Cortex of kidney (tissue), 1 donor: ENCODE measurements at places on chromosomes 12 and 14.

DNA sequence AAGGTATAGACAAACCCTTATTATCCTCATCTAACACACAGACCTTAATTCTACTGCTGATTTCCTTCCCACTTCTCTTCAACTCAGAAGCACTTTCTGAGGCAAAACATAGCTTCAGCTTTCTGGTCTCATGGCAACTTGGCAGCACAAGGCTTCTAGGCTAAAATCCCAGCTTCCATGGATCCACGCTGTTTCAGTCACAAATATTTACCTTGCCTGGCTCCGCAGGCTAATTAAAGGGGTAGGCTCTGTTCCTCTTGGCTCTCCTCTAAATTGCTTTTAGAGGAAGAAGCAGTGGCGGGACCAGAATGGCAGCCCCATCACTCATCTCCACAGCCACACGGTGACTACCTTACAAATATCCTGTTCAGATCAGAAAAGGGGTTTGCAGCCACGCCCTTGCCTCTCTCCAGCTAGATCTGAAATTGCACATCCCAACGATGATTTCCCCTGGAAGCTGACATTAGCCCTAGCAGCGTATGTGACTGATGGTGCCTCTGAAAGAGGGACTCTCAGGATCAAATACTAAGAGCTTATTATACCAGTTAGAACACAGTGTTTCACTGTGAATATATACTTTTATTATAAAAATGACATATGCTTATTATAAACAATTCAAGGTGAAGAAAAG is 221.5 kb upstream of the NUDT4 start:
- DNase-seq = no peak

DNA sequence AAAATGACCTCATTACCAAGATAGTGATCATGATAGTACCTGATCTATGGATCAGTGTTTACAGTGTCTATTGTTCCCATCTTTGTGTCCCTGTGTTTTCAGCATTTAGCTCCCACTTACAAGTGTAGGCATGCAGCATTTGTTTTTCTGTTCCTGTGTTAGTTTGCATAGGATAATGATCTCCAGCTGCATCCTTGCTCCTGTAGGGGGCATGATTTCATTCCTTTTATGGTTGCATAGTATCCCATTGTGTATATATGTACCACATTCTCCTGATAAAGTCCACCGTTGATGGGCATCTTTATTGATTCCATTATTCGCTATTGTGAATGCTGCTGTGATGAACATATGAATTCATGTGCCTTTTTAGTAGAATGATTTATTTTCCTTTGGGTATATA is 215.4 kb upstream of the NAV3 start:
- no peak for DNase-seq

DNA sequence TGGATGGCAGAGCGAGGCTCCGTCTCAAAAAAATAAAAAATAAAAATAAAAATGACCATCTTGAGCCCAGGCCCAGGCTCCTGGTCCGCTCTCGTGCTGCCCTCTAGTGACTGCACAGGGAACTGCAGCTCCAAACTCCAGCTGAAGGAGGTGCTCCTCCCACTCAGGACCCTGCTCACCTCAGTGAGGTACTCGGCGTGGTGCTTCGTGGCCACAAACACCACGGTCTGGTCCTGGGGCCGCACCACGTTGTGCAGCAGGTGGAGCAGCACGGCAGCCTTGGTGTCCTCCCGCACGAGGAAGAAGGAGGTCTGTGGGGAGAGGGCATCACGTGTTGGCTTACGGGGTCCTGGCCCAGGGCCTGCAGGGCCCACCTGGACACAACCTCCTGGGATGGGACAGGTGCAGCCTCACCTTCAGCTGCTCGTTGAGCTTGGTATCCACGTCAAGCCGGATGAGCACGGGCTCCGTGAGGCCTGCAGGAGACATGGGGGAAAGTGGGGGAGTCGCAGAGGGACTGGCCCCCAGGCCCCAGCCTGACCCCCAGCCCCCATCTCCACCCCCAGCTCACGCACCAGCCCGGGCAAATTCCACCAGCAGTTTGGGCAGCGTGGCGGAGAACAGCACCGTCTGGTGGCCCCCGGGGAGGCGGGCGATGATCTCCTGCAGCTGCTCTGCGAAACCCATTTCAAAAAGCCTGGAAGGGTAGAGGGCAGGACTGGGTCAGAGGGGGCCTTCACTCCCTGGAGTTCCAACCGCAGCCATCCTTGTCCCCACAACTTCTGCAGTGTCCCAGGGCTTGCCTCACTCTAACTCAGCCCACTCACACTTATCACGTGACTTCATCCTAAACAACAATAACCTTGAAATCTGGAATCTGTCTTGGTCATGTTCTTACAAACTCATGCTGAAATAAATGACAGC is 10.6 kb downstream of the DDX54 start:
- DNase-seq = no peak

DNA sequence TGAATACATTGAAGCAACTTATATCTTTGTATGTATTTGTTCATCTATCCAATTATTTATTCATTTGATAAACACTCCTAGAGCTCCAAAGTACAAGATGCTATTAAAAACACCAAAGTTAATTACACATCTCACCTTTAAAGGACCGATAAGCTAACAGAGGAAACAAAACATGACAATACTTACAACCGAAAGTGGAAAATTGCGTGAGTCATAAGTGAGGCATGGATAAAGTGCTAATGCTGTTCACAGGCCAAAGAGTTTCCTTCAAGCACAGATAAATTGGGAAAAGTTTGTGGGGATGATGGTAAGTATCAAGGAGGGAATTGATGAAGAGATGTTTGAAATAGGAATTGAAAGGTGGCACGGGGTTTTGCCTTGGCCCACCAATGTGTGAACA is 172.8 kb upstream of the KITLG start:
- DNase-seq = no peak

GRCh38 chr14:78983126-78983525 is 813.0 kb downstream of the NRXN3 start:
- no peak for DNase-seq

DNA sequence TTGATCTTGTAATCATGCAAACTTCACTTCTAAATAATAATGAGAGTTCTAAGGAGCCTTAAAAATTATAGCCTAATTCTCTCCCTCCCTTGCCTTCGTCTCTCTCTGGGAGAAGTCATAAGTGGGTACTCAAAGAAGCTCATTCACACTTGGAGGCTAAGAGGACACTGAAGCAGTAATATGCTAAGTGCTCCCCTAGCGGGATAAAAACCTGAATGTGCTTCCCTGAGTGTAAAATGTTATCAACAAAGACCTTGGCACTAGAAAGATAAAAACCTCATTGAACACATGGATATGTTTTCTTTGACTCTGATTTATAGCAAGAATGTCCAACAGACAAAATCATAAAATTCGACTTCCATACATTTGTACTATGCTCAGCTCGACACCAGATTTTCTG is 337.9 kb upstream of the NOVA1 start:
- no peak for DNase-seq

- DNase-seq = no peak
Measured at GRCh38 chr12:28698553-28698952, 450.5 kb upstream of the FAR2 start.

DNA sequence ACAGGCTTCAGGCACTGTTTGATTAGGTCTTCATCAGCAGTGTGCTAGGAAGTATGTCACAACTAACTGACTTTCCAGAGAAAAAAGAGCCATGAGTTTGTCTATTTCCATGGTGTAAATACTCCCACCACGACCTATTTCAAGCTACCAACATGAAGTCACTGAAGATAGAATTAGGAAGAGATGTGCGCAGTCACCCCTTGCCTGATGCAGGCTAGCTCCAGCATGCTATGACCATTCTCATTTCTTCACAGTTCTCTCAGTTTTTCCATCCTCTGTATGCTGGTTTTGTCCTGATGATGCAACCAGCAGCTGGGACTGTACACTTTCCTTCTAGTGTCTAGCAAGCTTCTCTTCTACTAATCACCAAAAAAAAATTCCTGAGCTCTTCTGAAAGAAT is 191.6 kb upstream of the NUDT4 start:
- DNase-seq = no peak

GRCh38 chr12:112362310-112362709 is 19.9 kb downstream of the HECTD4 start:
- DNase-seq = no peak

DNA sequence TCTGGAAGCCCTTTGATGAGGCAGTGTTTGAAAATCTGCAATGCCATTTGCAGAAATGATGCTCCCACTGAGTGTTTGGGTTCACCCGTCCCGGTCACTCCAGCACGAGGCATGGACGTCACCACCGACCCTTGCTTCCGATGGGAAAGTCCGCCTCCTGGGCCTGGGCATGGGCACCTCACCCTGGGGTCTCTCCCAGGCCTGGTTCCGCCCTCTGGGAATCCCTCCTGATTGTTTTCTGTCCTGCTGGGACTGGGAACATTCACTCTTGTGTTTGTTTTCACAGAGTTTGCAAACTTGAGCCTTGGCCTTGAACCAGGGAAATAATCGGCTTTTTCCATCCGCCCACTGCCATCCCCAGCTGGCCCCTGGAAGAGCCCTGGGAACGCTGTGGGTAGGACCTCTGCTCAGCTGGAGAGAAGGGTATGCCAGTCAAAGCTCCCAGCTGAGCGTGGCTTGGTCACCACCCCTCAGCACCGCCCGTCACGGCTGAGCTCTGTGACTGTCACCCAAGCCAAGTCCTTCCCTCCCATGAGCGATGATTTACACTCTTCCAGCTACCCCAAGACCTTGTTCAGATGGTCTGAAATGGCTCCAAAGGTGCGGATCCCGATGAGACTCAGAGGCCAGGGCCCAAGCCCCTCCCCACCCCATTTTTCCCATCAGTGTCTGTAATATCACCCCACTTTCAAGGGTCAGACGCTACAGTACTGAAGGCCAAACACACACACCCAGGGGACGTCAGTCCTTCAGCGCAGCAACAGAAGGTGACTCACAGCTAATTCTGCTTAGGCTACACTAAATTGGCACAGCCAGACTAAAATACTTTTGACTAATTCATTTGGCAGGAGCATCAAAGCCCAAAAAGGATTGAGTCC is 34.1 kb upstream of the FZD10 start:
- DNase-seq = no peak

DNA sequence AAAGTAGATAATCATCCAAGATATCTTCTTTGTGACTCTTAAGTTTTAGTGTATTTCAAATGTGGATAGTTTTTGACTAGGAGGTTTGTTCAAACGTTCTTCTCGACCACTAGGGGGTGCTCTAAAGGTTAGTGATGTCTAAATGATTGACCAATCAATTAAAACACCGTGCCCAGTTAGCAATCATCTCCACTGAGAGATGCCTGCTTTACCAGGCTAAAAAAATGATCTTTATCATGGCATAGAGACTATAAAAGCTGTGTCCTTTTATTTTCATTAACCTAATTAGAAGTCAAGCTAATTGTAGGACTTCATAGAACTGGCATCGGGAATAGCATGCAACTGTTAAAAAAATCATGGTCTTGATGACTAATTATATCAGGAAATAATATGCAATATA is 153.9 kb downstream of the PRKCH start:
- DNase-seq = no peak

DNA sequence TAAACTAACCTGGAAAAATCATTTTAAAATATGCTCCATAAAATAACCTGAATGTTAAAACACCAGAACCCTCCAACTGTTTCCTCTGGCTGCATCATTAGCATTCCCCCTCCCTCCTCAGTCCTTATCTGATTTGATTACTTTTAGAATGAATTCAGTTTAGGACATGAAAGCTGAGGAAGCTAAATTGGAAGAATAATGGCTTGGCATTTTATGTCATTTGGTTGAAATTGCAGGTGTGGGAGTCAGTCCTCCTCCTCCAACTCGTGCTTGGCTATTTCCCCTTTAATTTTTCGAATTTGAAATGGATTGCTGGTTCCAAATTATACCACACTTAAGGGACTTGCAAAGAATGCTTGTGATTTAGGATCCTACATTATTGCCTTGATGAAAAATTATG is 473.0 kb upstream of the STXBP6 start:
- no peak for DNase-seq

DNA sequence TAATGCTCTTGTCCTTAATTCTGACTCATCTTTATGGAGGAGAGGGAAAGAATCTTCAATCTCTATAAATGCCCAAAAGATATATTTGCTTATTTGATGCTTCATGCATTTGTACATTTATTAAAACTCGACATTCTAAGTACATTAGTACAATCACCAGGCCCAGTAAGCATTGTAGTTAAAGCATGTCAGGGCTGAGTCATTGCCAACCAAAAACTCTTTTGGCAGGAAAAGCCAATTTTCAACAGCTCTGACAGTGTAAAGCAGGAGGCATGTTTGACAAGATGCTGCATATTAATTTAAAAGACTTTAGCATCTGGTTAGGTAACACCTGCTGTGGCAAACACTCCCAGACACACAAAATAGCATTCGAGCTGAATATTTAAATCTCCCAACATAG is 290.9 kb downstream of the PPFIA2 start:
- DNase-seq = no peak

- DNase-seq = no peak
Measured at GRCh38 chr12:78407722-78408121, 456.9 kb upstream of the SYT1 start.

- DNase-seq = no peak
Measured at GRCh38 chr12:128259556-128260070, 7.4 kb upstream of the TMEM132C start.

- DNase-seq = no peak
Measured at GRCh38 chr12:51071663-51072062, 11.7 kb downstream of the CSRNP2 start.

- DNase-seq = no peak
Measured at GRCh38 chr14:90287791-90288190, 31.4 kb downstream of the PSMC1 start.

DNA sequence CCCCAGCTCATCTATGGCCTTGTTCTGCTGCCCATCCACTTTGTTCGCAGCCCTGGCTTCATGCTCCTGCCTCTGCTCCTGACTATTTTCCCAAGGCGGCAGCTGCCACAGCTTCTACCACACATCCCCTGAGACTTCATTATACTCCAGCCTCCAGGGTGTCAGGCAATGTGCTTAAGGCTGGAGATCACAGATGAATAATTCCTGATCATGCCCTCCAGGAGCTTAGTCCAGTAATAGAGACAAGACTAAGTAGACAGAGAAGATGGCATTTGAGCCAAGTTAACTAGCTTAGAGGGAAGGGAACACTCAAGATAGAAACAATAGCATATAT is 7.1 kb downstream of the TAPBPL start:
- no peak for DNase-seq

GRCh38 chr14:59301354-59301753 is 112.9 kb downstream of the DAAM1 start:
- DNase-seq = no peak
